ENCODE measurements at places on chromosomes 5 and 9.

- DNase-seq, result no peak
Observed at GRCh38 chr9:92968081-92968480, 20.8 kb downstream of the FGD3 start.

DNA sequence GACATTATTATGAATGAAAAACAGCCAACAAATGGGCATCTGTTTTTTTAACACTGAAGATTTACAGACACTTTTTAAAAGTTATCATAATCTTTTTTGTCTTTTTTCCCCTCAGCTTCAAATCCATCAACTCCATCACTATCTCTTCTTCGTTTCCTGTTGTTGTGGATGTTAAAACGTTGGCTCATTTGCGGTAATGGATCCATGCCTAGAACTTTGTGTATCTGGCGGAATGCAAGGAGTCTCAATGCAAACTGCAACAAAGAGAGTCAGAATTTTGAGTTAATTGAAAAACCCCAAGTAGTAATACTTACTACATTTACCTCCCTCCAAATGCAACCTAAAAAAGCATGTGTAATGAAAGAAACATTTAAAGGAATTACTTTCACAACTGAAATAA, 42.9 kb upstream of the MTMR12 start:
- no peak for DNase-seq

DNA sequence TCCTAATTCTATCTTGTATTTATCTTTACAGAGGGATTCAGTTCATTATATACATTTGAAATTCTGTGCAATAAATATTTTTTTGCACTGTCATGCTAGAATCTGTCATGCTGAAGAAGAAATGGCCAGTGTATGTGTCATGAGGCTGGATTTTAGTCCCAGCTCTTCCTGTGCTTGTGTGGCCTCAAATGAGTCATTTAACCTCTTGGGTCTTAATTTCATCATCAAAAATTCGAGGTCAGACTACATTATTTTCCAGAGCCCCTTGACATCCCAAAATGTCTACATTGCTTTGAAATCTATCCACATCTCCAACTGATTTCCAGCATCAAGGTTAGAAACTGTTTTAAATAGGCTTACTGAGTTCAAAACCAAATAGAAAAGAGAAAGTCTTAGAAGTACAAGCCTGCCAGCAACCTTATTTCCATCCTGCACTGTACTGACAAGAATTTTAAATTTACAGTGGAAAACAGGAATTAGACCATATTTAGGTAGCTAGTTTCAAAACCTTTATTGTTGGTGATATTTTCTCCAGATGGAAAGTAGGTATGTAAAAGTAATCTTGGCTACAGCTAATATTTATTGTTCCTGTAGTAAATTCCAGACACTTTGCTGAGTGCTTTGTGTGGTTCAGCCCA, 96.7 kb upstream of the MAMDC2 start:
- no peak for DNase-seq

DNA sequence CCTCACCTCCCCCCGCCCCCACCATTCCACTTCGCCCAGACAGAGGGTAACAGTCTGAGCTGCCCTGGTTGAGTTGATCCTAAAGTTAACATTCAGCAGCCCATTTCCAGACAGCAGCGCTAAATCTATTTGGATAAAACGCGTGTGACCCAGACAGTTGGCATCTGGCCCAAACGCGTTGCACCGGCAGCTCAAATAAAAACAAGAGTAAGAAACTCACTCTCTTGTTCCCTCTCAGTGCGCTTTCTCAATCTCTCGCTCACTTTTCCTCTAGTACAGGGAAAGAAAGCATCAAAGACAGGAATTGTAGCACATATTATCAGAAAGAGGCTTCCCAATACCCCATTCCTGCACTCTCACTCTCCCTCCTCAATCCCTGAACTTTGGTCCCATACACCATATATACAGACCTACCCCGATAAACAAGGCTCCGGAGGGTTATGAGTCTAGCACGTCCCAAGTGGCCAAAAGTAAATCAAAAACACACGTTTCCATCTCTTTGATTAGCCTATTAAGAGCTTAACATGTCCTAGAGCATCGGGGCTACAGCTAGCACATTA, 1.3 kb downstream of the ADAMTS6 start:
- peak; percentile 18 for DNase-seq

- peak; percentile 1 for DNase-seq
Observed at GRCh38 chr5:44942524-44943001, 133.8 kb downstream of the MRPS30 start.

DNA sequence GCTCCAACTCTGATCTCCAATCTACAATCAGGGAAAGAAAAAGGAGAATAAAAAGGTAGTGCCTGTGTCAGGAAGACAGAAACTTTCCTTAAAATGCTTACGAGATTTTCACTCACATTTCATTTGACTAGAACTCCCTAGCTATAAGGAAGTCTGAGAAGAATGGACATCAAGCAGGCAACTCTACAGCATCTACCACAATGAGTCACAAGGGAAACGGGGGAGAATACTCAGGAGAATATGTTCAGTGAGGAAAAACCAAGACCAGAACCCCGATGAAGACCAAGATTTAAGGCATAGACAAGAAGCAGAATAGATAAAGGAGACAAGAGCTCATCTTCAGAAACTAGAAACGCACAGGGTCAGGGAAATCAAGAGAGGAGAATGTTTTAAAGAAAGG, 9.0 kb upstream of the SETD9 start:
- DNase-seq, result no peak

- no peak for DNase-seq
Observed at GRCh38 chr9:81666123-81666522, 23.2 kb downstream of the TLE1 start.
